ENCODE measurements at places on chromosomes 16 and 17.
A peak's percentile ranks its signal among the peaks of the same experiment; 100 is the strongest.

- no peak for DNase-seq
Measured at GRCh38 chr16:67451061-67451703, 20.3 kb downstream of the HSD11B2 start.

DNA sequence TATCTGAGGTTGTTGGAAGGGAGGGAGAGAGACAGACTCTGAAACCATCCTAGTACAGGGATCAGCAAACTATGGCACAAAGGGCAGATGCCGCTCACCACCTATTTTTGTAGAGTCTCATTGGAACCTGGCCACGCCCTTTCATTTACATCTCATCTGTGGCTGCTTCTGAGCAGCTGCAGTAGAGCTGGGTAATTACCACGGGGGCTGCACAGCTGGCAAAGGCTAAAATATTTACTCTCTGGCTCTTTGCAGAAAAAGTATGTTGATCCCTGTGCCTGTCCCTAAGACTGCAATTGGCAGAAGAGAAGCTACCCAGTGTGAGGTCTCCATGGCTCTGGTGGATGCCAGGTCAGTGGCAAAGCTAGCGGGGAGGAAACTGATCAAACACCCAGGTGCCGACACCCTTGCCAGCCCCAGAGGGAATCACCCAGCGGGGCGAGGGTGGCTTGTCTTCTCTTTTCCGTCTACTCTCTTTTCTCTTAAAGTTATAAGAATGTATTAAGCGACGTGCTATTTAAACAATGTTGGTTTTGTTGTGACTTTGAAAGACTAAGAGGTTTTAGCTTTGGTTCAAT, 14.0 kb downstream of the CEP295NL start:
- DNase-seq, result no peak

GRCh38 chr16:81185416-81185815, 53.1 kb upstream of the BCO1 start:
- no peak for DNase-seq

DNA sequence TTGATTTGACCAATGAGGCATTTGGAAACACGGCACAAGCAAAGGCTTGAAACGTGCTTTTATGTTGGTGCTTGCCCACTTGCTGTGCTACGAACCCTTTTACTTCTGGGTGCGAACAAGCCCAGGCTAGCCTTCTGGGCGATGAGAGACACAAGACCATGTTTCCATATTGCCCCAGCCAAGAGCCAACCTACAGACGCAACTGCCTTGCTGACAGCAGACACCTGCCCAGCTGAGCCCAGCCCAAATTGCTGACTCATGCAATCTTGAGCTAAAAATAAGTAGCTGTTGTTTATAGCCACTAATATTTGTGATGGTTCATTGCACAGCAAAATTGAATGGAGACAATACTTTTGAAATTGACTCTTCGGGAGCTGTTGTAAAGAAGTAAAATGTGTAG, 464.5 kb downstream of the WWOX start:
- DNase-seq, result no peak

GRCh38 chr17:46010597-46011186, 11.6 kb downstream of the STH start:
- no peak for DNase-seq

GRCh38 chr17:28763804-28764266, 20.0 kb downstream of the TRAF4 start:
- DNase-seq, result peak; percentile 82

DNA sequence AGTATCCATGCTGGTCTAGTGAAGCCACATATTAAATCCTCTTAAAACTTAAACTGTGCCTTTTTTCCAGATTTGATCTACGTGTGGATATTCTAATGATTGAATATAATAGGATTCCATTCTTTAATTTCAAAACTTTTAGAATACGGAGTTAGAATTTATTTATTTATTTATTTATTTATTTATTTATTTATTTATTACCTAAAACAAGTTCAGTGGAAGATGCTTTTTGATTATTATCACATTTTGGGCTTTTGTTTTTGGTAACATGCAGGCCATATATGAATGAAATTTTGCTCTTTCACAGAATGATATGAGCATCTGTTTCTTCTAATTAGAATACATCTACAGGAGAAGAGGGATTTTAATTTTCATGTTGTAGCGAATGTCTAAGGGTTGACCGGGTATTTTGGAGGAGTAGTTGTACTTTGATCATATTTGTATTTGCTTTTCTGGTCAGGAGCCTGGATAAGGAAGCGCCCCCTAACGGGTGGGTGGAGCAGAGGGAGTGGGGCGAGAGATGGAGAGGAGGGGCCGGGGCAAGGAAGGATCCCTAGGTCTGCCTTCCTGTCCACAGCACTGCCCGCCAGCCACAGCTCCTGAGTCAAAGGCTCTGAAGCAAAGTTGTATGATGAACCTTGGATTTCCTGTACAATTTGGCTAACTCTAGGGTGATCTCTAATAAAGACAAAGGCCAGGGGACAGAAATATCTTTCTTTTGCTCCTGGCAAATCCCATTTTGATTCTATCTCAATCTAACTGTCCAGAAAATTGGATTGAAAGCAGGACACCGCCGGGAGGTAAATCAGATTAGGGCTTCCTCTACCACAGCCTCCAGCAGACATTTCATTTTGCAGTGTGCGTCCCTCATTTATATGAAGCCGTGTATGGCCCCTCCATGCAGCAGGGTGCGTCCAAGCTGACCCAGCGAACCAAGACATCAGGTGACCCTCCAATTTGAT, 149.1 kb downstream of the PRKCA start:
- no peak for DNase-seq

DNA sequence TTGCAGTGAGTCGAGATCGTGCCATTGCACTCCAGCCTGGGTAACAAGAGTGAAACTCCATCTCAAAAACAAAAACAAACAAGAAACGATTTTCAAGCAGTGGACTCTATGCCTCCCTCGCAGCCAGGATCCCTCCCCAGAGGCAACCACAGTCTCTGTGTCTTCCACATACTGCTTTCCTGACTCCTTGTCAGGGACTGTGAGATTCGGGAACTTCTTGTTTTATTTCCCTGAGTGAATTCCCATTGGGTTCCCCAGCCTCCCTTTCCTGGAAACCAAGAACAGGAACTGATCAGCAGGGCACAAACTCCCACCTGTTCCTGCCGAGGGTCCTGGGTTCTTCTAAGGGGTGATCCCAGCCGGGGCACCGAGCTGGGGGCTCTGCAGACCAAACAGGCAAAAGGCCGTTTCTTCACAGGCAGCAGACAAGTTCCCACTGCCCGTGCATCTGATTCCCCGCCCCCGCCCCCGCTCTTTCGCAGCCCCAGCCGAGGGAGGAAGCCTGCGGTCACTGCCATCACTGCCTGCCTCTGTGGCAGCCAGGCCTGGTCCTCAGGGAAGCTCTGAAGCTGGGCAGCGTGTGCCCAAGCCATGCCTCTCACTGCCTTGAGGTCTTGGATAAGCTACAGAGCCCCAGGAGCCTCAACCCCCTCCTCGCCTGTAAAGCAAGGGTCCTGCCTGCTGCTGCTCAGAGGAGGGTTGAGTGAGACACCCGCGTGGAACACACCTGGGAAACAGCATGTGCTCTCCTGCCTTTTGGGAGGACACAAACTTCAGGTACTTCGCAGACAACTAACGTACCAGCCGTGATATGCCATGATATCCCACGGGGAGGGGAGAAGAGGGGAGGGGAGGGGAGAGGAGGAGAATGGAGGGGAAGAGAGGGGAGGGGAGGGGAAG, 5.5 kb upstream of the PIEZO1 start:
- peak; percentile 73 for DNase-seq

DNA sequence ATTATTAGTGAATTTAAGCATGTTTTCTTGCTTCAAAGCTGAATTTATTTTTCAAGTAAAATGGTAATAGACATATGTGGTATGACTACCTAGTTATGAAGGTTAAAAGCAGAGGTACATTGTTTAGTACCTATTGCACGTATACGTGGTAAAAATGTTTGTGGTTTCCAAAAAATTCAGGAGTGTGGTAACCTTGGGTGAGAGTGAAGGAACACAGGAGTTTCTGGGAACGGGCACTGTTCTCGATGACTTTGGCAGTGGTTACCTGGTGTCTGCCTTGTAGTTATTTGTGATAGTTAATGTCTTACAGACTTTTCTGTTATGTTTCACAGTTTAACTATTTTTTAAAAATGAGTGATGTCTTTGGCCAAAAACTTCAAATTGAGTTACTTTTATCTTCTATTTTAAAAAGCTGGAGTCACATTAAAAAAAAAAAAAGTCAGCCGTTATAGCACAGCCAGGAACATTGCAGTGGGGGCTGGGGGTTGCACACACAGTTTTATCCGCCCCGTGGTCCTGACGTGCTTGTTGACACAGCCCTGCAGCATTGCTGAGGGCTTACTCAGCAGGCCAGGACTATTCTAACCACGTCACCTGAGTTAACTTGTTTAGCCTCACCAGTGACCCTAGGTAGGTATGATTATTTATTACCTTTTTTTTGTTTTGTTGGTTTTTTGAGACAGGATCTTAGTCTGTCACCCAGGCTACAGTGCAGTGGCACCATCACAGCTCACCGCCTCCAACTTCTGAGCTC, 10.9 kb downstream of the JPT2 start:
- no peak for DNase-seq

- DNase-seq, result no peak
Measured at GRCh38 chr17:74243013-74243755, 29.8 kb downstream of the TTYH2 start.

DNA sequence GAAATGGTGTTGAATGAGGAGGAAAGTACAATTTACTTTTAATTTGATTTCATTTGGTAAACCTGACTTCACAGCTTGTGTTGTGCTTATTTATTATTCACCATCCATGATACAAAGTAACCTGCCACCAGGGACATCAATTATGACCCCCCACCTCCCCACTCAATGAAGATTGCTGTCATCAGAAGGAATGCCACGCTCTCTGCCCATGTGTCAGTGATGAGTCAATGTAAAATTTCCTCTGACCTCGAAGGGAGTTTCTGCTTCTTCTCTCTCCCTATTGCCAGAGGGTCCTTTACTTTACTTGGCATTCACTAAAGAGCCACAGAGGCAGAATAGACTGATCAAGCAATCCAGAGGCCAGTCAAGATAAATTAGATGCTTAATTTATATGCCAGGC, 759.7 kb downstream of the CDH11 start:
- no peak for DNase-seq

DNA sequence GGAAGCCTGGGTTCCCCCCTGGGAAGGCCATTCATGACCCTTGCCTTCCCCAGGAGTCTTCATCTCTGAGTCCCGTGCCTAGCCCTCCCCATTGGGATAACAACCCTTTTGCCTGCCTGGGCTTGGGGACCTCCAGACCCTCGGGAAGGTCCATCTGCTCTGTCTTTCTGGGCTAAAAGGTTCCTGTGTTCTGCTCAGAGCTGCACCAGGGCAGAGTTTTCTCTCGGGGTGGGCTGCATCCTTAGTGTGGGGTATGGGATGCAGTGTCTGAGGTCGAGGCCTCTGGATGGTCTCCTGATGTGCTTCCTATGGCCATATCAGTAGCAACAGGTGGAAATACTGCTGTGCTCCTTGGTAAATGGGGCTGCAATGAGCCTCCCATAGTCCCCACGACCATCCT, 22.9 kb upstream of the PLLP start:
- no peak for DNase-seq

DNA sequence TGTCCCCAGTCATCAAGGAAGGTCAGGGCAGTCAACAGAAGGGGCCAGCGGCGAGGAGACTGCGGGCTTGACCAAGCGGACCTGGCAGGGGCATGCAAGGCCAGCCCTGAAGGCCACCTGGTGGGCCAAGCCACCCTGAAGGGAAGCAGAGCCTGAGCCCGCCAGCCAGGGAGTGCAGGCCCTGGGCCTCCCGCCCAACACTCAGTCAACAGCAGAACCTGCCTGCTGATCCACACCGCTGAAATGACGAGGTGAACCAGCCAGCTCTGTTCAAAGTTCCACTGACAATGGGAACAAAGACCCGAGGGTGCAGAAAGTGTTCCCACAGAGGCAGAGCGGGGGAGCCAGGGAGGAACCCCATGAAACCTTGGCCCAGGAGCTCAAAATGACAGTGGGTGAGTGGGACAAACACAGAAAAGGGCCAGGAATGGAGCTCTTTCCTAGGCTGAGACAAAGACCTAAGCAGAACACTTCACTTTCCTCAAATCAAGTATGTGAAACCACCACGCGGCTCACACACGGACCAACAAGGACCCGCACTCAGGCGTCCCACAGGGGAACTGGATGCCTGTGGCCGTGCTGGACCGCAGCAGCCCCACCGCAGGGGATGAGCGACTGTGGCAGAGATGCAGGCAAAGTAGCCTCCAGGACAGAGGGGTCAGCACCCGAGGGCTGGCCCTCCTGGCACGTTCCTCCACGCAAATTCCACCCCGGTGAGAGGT, 12.0 kb downstream of the AXIN1 start:
- no peak for DNase-seq

DNA sequence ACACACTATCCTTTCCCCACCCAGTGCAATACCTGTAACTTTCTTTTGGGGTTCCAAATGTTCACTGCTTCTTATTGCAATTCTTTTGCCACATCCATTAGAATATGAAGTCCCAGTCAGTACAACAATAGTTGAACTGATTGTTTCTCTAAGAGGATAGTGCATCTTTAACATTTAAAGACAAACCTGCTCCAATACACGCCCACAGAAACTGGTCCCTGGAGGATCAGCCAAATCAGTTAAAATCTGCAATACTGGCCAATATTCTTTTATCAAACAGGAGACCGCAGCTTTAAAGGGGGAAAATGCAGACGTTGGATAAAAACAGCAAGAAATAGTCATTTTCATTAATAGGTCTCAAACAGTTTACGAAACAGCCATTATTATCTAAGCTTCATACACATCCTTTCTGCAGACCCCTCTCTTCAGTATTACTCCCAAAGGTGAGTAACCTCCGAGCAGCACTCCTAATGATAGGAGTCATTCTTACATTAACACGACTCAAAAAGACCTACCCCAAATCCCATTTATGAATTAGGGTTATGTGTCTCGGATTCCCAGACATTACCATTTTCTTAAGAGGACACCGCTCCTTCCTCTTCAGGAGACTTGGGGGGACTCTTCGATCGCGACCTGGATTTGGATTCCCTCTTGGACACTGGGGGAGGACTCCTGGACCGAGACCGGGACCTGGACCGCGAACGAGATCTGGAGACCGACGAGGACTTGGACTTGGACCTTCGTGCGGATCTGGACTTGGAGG, 1.4 kb downstream of the SRSF2 start:
- DNase-seq, result no peak

DNA sequence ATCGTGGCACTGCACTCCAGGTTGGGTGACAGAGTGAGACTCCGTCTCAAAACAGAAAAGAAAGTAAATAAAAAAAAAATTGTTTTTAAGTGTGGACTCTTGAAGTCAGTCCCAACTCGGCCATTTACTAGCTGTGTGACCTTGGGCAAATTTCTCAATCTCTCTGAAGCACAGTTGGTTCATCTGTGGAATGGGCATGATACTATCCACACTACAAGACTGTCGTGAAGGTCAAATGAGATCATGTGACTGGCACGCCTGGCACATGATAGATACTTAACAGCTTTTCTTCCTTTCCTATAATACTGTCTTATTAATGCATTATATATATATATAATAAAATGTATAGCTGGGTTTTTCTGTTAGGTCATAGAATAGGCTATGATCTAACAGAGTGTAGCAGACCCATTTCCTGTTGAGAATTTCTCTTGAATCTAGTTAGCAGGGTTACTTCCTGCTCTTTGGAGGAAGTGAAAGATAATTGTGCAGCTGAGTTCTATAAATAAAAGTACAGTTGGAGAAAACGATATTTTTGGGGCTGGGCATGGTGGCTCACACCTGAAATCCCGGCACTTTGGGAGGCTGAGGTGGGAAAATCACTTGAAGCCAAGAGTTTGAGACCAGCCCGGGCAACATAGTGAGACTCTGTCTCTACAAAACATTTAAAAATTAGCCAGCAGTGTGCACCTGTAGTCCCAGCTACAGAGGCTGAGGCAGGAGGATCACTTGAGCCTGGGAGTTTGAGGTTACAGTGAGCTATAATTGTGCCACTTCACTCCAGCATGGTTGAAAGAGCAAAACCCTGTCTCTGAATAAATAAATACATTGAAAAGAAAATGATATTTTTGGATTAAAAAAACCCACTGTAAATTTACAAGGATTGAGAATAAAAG, 7.3 kb downstream of the MILR1 start:
- no peak for DNase-seq

Data from stimulated activated CD4-positive, alpha-beta T cell treated with anti-CD3 and anti-CD28 coated beads, Interleukin-2, amount 100 ng/mL, for 24 hours (primary cell).